Right kidney (tissue), 9 donors: ENCODE measurements at places on chromosomes 11 and 22.

DNA sequence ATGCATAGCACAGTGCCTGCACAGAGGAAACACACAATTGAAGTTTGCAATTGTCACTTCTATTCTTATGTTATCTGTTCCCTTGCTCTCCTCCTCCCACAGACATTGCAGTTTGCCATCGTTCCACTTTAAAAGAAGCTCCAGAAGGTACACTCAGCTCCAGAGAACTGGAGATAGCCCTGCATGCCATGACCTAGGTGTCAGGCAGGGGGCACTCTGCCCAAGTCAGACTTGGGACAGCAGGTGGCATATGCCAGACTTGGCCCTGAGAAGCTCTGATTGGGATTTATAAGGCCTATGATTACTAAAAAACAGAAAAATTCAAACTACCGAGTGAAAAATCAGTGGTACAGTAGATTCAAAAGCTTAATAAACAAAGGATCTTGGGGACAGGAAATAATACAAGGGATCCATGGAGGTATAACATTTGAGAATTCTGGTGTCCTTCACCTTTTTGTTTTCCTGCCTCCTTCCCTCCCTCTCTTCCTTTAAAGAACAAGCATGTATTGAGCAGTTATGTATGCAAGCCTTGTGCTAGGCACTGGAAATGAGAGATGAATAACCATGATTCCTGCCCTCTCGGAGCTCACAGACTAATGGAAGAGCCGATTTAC lies 40.0 kb downstream of the TENM4 start:
- no peak for DNase-seq

DNA sequence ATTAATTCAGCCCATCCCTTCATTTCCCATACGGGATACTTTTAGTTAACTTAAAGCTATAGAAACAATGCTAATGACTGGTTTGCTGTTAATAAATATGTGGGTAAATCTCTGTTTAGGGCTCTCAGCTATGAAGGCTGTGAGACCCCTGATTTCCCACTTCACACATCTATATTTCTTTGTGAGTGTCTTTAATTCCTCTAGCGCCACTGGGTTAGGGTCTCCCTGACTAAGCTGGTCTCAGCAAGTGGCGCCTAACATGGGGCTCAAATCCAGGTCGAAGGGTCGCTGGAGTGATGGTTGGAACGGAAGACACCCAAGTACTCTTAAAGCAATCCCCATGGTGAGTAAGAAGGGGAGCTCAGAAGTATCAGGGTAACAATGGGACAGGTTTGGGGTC lies 14.4 kb upstream of the OOSP1 start:
- DNase-seq, result peak; percentile 7

DNA sequence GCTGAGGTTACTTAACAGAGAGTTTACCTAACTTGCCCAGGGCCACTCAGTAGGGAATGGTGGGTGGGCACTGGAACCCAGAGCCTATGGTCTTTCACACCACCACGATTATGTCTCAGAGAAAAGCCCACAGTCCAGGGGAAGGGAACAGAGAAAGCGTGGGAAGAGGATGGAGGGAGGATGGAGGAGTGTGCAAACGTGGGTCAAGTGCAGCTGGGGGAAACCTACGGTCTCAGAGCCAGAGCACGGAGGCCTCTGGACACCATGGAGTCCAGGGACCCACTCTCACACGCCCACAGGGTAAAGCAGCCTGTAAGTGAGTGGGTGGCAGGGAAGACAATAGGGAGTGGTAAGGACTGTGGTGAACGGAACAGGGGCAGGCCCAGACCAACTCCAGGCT lies 47.3 kb upstream of the SLC35C1 start:
- no peak for DNase-seq

GRCh38 chr11:58905721-58906547 lies 33.4 kb upstream of the GLYATL1 start:
- DNase-seq, result peak; percentile 73

DNA sequence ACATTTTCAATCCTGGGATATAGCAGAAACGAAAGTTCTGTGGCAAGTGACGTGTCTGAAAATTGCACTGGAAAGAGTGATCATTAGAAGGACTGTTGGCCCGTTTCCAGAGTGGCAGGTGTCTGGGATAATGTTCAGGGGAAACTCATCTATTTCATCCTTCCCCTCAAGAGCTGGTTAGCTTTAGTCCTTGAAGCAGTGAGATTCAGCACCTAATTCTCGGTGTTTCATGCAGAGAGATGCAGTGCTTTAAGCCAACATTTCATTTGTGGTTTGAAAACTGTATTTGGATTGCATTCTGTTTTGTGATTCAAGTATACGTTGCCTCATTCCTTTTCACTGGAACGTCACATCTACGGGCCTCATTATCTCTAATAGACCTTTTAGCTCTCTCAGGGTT lies 205.0 kb upstream of the RAG2 start:
- no peak for DNase-seq

GRCh38 chr11:37512156-37512780 lies 914.2 kb upstream of the RAG2 start:
- no peak for DNase-seq

GRCh38 chr11:92362989-92363388 lies 138.4 kb downstream of the FAT3 start:
- DNase-seq, result no peak

DNA sequence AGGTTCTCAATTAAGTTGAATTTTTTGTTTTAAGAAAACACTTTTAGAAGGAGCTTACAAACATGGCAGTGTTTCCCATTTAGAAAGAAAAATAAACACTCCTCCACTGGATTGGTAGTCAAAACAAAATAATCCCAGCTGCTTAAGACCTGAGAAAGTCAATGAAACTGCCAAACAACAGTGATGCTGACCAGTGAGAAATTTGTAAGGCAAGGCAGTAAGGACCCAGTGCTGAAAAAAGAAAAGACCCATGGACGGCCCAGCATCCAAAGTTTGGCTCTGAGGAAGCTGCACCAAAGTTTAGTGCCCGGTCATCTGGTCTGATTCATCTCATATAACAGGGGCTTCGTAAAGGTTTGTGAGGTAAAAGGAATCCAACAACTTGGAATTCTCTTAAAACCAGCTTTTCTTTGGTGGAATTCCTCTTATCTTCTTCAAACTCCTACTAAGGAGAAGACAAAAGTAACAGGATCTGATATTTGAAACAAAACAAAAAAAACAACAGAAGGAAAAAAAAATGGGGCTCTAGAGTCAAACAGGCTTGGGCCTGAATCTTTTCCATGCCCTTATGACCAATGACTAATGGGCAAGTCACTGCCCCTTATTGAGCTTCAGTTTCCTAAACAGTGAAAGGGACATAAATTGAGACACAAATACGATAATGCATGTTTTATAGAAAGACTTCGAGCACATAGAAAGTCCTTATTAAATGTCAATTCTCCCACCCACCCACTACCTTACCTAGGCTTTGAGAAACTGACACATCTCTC lies 383.0 kb upstream of the NARS2 start:
- DNase-seq, result no peak

- no peak for DNase-seq
Measured at GRCh38 chr11:19602891-19603290, 109.7 kb upstream of the NAV2 start.

GRCh38 chr11:73233211-73233610 lies 15.1 kb downstream of the P2RY2 start:
- DNase-seq, result no peak

GRCh38 chr22:20653795-20654342 lies 120.0 kb upstream of the SERPIND1 start:
- DNase-seq, result no peak

DNA sequence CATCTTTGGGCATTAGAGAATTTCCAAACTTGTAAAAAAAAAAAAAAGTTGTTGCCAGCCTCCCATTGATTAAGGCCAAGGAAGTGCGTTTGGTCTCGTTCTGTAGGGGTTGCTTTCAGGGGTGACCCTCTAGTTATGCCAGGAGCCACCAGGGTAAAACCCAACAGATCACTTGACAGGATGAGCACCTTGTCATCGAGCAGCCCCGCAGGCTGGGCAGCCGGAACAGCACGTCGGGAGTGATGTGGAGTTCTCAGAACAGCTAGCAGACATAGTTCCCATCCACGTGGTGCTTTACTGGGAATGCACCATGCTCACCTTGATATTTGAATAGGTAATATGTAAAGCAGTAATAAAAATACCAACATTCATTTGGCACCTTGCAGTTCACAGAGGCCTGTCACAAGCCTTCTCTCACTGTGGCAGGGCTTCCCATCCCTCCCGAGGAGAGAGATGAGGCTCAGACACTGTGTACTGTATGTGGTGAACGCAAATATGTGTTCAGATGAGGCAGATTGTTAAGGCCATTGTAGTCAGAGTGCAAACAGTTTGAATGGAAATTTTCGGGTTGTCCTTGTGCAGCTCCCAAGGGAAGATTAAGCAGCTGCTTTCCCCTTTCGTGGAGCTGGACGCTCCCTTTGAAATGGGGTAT lies 70.9 kb upstream of the SORL1-AS1 start:
- DNase-seq, result no peak

DNA sequence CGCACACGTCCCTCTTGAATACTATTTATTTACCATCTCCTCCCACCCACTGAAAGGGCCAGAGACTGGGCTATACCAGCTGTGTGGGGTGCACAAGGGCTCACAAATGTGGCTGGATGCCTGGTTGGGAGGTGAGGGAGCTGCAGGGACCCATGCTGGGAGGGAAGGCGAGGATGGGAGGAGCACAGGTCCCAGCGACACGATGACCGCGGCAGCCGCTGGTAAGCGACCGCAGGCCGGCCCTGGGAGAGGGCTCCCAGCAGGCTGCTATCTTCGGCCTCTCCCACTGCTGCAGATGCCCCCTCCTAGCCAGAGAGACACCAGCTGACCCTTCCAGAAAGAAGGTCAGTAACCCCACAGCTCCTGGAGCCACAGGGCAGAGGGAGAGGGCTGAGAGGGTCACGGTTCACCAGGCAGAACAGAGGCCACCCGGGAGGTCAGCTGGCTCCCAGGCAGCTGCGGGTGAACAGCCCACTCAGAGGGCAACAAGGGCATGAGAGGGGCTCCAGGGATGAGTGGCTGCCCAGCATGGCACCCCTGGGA lies 163.9 kb downstream of the CRYBB2 start:
- DNase-seq, result no peak

DNA sequence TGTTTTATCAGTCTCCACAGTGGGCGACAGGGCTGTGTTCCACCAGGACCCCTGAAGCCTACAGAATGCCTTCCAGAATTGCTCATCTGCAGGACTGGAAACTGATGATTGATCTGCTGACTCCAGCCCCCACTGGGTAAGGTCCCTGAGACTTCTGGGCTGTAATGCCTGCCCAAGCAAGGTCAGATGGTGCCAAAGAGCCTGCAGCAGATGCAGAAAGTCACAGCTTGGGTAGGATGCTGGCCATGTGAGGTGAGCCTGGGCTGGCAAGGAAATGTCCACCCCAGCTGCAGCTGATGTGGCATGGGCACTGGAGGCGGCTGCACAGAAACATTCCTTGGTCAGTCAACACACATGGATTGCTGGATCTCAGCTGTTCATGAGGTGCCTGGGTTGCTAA lies 30.9 kb downstream of the LRRC32 start:
- no peak for DNase-seq

DNA sequence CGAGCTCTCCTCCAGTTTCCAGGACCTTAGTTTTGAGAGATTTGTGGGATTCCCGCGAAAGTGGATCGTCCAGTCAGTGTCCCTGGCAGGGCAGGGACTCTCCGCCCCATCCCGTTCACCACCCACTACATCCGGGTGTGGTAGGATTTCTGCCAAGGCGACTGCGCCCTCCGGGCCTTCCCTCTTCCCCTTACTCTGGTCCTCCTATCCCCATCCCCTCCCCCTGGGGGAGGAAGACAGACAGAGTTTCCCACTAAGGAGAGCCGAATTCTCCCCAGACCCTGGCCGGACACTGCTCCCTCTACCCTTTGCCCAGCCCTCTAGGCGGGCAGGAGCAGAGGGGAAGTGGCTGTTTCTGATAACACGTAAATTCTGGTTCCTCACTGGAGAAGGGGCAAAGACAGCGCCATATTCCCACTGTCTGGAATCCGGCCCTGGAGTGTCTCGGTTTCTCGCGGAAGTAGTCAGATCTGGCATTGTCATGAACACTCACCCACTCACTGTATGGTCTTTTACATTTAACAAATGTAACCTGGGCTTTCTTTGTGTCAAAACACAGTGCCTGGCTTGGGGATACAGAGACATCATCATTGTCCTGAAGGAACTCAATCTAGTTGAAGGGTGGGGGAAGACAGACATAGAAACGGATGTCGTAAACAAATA lies 1.1 kb upstream of the NECTIN1 start:
- no peak for DNase-seq

DNA sequence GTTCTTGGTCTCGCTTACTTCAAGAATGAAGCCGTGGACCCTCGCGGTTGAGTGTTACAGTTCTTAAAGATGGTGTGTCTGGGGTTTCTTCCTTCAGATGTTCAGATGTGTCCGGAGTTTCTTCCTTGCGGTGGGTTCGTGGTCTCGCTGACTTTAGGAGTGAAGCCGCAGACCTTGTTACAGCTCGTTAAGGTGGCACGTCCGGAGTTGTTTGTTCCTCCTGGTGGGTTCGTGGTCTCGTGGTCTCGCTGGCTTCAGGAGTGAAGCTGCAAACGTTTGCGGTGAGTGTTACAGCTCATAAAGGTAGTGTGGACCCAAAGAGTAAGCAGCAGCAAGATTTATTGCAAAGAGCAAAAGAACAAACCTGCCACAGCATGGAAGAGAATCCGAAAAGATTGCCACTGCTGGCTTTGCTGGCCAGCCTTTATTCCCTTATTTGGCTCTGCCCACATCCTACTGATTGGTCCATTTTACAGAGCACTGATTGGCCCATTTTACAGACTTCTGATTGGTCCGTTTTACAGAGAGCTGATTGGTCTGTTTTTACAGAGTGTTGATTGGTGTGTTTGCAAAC lies 27.1 kb upstream of the NXPE2 start:
- no peak for DNase-seq

DNA sequence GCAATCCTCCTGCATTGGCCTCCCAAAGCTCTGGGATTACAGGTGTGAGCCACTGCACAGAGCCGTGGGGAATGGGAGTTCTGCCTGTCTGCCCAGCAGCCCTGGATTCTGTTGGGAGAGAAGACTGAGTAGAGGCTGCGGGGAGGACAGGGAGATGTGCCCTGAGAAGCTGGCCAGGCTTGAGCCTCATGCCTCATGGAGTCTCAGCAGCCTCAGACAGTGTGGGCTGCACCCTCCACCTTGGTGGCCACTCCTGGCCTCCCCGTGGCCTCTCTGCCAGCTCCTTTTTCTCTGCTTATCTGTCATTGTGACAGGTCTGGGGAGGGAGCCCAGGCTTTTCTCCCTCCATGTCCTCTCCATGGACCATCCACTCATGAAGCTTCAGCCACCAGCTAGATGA lies 43.2 kb downstream of the DKK3 start:
- no peak for DNase-seq

DNA sequence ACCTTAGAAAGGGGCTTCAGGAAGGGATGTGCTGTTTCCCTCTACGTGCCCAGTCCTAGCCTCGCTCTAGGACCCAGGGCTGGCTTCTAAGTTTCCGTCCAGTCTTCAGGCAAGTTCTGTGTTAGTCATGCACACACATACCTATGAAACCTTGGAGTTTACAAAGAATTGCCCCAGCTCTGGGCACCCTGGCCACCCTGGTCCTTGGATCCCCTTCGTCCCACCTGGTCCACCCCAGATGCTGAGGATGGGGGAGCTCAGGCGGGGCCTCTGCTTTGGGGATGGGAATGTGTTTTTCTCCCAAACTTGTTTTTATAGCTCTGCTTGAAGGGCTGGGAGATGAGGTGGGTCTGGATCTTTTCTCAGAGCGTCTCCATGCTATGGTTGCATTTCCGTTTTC lies 2.2 kb upstream of the TAGLN start:
- DNase-seq, result no peak

- no peak for DNase-seq
Measured at GRCh38 chr11:82907371-82907770, 5.8 kb downstream of the DDIAS start.
